WTC11 (cell line): ENCODE measurements at places on chromosomes 5 and 9. TPM values are rescaled to one million over a fixed set of nuclear protein-coding genes. Genes with fewer than 3 reads are reported as not detected.
A peak's percentile ranks its signal among the peaks of the same experiment; 100 is the strongest.

- H3K4me1 ChIP-seq, result peaks cover 4% of the 10 kb centered on the region; the same call in 1 of the 2 replicates
- H3K27ac ChIP-seq, result no peak overlapping the region
- no peak for DNase-seq
- H3K4me3 ChIP-seq, result no peak overlapping the region
Observed at GRCh38 chr5:136020383-136021015, 8.3 kb upstream of the TGFBI start.

GRCh38 chr5:8956659-8957058 lies 589.2 kb downstream of the SEMA5A start:
- DNase-seq, result no peak
- H3K4me3 ChIP-seq, result no peak overlapping the region
- H3K27ac ChIP-seq, result no peak overlapping the region
- H3K4me1 ChIP-seq, result no peaks in the 10 kb centered on the region
- H3K27me3 ChIP-seq, result no peaks in the 10 kb centered on the region

DNA sequence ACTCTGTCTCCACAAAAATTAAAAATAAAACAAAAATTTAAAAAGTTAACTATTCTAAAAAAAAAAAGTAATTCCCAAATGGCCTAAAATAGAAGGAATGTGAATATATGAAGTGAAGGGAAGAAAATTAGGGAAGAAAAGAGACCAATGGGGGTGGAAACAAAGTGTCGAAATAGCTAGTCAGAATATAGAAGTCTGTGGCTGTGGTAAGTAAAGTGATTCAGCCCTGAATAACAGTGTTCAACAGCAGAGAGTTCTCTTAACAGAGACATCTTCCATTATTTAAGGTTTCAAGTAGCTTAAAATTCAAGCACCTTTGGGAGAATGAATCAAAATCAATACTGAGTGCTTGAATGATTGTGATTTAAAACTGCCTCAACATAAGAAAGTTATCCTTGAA lies 51.7 kb downstream of the LPAR1 start:
- no peak for DNase-seq
- H3K27me3 ChIP-seq, result no peaks in the 10 kb centered on the region
- no peak overlapping the region for H3K4me3 ChIP-seq
- no peaks in the 10 kb centered on the region; the same call in 1 of the 2 replicates for H3K36me3 ChIP-seq

GRCh38 chr5:53667621-53668020 lies 107.2 kb downstream of the NDUFS4 start:
- H3K27ac ChIP-seq, result no peak overlapping the region
- DNase-seq, result no peak
- peaks cover 47% of the 10 kb centered on the region for H3K36me3 ChIP-seq
- H3K4me1 ChIP-seq, result peaks cover 32% of the 10 kb centered on the region
- H3K4me3 ChIP-seq, result no peak overlapping the region

- no peaks in the 10 kb centered on the region for H3K27me3 ChIP-seq
- DNase-seq, result no peak
- H3K4me3 ChIP-seq, result no peak overlapping the region
- H3K36me3 ChIP-seq, result no peaks in the 10 kb centered on the region; the same call in 1 of the 2 replicates
- H3K4me1 ChIP-seq, result peaks cover 78% of the 10 kb centered on the region
- H3K27ac ChIP-seq, result peak overlapping the region; percentile 90
Observed at GRCh38 chr9:127970401-127971313, 10.1 kb downstream of the EEIG1 start.

DNA sequence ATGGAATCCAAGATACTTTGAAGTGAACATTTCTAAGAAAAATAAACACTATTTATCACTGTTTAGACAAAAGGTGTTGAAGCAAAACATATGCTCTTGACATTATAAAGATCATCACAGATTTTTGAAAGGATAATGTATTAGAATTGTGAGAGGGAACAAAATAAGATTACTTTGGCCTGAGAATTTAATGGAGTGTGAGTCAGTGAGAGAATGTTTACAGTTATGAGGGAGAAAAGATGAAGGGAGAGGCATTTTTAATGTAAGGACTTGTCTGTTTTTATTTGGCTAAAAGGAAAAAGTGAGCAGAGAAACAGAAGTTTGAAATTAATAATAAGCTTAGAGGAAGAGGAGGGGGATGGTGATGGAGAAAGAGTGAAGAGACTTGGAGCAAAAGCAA lies 1010.1 kb downstream of the EFNA5 start:
- H3K27ac ChIP-seq, result no peak overlapping the region
- H3K4me1 ChIP-seq, result peaks cover 3% of the 10 kb centered on the region; the same call in 1 of the 2 replicates
- no peak overlapping the region for H3K4me3 ChIP-seq
- no peaks in the 10 kb centered on the region for H3K36me3 ChIP-seq
- no peaks in the 10 kb centered on the region for H3K27me3 ChIP-seq

GRCh38 chr5:37701868-37702267 lies 138.0 kb downstream of the GDNF start:
- 0 out of 2 replicates have a peak, but pooled peaks cover 3% of the 10 kb centered on the region for H3K36me3 ChIP-seq
- H3K4me1 ChIP-seq, result no peaks in the 10 kb centered on the region
- no peak for DNase-seq
- no peak overlapping the region for H3K27ac ChIP-seq
- H3K4me3 ChIP-seq, result no peak overlapping the region

DNA sequence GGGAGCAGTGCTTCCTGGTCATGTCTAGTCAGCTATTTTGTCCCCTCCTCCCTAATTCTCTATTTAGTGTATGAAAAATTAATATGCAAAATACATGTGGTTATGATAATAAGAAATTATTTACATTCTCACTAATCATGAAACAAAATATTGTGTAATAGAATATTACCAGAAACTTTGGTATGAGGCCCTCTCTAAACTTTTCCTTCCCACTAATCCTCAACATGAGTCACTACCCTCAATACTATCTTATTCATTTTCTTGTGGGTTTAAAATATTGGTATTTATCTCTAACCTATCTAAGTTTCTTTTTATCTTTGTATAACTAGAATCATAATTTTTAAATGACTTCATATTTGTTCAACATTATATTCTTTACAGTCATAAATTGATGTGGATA lies 545.9 kb upstream of the PTPRD start:
- no peak overlapping the region for H3K4me3 ChIP-seq
- H3K27ac ChIP-seq, result no peak overlapping the region
- peaks cover 11% of the 10 kb centered on the region for H3K36me3 ChIP-seq

GRCh38 chr5:2895876-2896275 lies 144.4 kb upstream of the IRX2 start:
- no peaks in the 10 kb centered on the region; the same call in 1 of the 2 replicates for H3K27me3 ChIP-seq
- no peak overlapping the region for H3K27ac ChIP-seq
- no peak for DNase-seq
- no peak overlapping the region for H3K4me3 ChIP-seq

- peaks cover 40% of the 10 kb centered on the region for H3K4me1 ChIP-seq
- no peaks in the 10 kb centered on the region for H3K36me3 ChIP-seq
- DNase-seq, result no peak
- H3K27ac ChIP-seq, result no peak overlapping the region
Observed at GRCh38 chr9:87766697-87767096, 40.8 kb downstream of the CTSL start.

- H3K27ac ChIP-seq, result no peak overlapping the region
- no peak for DNase-seq
- no peak overlapping the region for H3K4me3 ChIP-seq
Observed at GRCh38 chr9:34545497-34545896, 22.7 kb upstream of the ENHO start.

GRCh38 chr9:77843076-77843870 lies 188.3 kb downstream of the GNAQ start:
- DNase-seq, result peak; percentile 20
- peaks cover 24% of the 10 kb centered on the region for H3K4me1 ChIP-seq
- no peaks in the 10 kb centered on the region for H3K27me3 ChIP-seq
- H3K27ac ChIP-seq, result no peak overlapping the region
- no peak overlapping the region for H3K4me3 ChIP-seq

Gene OLFML2A
- total RNA-seq, result 6.7 to 11.6 TPM (median 11.2 TPM) in 3 replicates

Gene SSNA1
- total RNA-seq, result 102 to 105 TPM (median 103 TPM) in 3 replicates

Gene MARVELD2
- 28.6 to 34.7 TPM (median 31.4 TPM) in 3 replicates for total RNA-seq

Gene MLANA
- not detected in 3 replicates for total RNA-seq

Gene NHP2
- 263 to 269 TPM (median 264 TPM) in 3 replicates for total RNA-seq

Gene FBXW11
- total RNA-seq, result 48.4 to 52.2 TPM (median 51.2 TPM) in 3 replicates

Gene FIBCD1
- 6.6 to 9.1 TPM (median 8.8 TPM) in 3 replicates for total RNA-seq

Gene MYMK
- total RNA-seq, result 0.34 TPM in 1 of 3 replicates, not detected in the others

Gene ZSWIM6
- total RNA-seq, result 12.5 to 14.0 TPM (median 12.7 TPM) in 3 replicates

Gene C8G
- total RNA-seq, result 0.85 to 1.7 TPM (median 1.5 TPM) in 3 replicates

Gene EGFLAM
- 1.1 to 1.3 TPM (median 1.1 TPM) in 3 replicates for total RNA-seq

Gene GMCL2
- not detected in 3 replicates for total RNA-seq

Gene NR5A1
- total RNA-seq, result 0.39 to 0.77 TPM (median 0.60 TPM) in 3 replicates

Gene LCN12
- 1.9 to 4.7 TPM (median 3.4 TPM) in 3 replicates for total RNA-seq
